Activated naive CD4-positive, alpha-beta T cell treated with anti-CD3 and anti-CD28 coated beads, Interleukin-2, amount 50 U/mL, for 16 hours (primary cell): ENCODE measurements at places on chromosomes 6 and 20.

DNA sequence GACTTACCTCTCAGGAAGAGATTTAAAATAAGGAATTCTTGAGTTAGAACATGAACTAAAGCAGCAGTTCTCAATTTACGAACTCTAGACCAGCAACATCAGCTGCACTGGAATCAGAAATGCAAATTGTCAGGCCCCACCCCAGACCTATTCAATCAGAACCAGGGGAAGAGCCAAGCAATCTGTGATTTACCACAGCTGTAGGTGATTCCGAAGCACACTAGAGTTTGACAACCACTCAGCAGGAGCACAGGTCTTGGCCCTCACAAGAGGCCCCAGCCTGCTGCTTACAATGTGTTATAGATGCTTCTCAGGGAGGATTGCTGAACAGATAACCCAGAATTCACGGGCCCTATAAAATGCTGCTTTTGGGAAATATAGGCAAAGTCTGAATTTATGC is 279.2 kb downstream of the PTPRK start:
- no peak for DNase-seq

DNA sequence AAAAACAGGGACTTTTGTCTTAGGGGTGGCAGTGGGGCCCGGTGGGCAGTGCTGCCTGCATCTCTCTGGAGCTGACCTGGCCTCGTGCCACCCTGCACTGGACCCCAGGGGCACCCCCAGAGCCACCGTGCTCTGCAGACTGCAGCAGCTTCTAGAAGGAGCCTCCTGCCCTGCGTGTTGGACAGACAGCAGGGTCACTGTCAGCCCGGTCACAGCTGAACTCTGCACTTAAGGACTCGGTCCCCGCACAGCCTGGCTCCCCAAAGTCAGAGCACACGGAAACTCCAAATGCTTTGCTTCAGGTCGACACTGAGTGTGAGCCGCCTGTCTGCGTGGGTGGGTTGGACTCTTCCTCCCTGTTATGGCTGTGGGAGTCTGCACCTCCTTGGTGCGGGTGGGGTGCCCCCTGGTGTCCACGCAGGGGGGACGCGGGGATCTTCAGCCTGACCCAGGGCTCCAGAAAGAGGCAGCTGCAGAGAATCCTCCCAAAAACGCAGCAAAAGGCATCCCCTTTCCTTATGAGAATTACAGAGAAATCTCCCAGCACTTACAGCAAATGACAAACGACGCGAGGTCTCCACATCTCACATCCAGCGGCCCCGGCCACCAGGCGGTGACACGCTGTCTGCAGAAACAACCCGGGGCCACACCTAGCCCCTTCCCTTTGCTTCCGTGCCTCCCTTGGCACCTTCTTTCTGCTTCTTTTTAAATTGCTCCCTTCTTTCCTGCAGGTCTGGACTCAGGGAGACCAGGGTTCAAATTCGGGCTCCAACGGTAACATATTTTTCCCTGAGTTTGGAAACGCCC is 36.3 kb upstream of the DACT2 start:
- DNase-seq, result no peak

GRCh38 chr20:52171025-52171424 is 20.6 kb downstream of the ZFP64 start:
- DNase-seq, result no peak

DNA sequence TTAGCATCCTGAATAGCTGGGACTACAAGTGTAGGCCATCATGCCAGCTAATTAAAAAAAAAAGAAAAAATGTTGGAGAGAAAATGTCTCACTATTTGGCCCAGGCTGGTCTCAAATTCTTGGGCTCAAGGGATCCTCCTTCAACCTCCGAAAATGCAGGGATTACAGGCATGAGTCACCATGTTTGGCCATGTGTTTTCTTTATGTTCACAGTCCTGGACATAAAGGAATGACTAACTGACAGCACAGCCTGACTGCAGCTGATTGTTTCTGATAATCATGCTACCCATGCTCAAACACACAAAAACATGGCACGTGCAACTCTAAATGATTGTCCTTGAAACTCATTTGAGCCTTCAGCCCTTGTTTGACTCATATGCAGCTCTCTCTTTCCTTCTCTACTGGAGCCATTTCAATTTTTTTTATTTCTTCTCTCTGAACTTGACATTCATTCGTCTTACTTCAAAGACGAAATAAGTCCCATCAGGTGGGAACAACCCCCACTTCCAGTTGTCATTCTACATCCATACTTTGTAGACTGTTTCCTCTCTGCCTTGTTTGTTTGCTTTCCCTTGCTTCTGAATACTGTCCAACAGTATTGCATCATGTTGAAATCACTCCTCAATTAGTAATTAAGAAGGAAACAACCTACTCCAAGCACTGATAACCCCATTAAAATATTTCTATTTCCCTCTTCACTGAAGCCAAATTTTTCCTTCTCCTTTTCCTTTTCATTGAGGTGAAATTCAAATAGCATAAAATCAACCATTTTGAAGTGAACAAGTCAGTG is 413.0 kb downstream of the BMP2 start:
- no peak for DNase-seq

- DNase-seq, result no peak
Measured at GRCh38 chr20:58097943-58098342, 130.5 kb downstream of the ANKRD60 start.

DNA sequence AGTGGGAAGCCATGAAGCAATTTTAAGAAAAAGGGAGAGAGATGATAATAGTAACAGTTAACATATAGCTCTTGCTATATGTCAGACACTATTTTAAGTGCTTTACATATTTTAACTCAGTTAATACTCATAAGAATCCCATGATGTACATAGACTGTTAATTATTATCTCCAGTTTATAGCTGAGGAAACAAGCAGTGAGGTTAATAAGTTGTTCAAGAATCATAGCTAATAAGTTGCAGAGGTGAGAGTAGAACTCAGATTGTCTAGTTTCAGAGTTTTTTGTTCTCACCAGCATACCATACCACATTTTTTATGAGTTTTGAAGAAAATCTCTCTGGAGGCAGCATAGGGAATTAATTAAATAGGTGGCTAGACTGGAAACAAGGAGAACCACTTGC is 144.6 kb upstream of the MMS22L start:
- no peak for DNase-seq

- DNase-seq, result no peak
Measured at GRCh38 chr6:52183131-52183713, 3.0 kb upstream of the IL17A start.

- DNase-seq, result no peak
Measured at GRCh38 chr6:57327311-57327710, 9.9 kb downstream of the PRIM2 start.

- DNase-seq, result no peak
Measured at GRCh38 chr6:161630674-161631073, 356.8 kb upstream of the AGPAT4 start.

GRCh38 chr6:14275493-14275851 is 157.9 kb downstream of the CD83 start:
- no peak for DNase-seq

DNA sequence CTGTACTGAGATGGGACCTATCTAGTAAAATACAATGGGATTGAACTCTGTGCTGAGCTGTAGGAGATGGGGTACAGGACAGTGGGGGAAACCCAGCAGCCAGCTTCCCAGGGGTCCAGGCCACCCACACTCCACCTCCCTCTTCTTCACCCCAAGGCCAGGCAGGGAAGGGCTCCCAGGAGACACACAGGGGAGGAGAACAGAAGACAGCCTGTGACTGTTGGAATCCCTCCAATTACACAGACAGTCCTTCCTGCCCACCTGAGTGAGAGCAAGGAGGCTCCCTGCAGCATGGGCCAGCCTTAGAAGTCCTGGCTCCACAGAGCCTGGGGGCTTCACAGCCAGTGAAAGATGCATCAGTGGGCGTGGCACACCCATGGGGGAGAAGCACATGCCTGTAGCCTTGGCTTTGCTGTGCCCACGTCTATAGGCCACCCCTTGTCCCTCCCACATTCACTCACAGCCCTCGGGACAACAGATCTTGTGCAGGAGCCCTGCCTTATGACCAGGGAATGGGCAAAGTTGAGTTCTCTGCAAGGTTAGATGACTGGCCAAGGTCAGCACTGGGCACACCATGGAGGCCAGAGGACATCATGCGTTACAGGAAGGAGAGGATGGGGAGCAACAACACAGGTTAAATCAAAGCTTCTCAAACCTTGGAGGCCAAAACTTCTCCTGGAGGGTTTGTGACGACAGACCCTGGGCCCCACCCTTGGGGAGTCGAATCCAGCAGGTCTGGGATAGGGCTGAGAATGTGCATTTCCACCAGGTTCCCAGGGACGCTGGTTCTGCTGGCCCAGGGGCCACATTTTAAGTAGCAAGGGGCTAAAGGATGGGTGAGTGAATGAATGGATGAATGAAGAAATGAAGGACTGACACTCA is 12.3 kb upstream of the CST7 start:
- DNase-seq, result no peak

- no peak for DNase-seq
Measured at GRCh38 chr6:145878591-145879295, 64.1 kb upstream of the FBXO30 start.

GRCh38 chr20:57837208-57838035 is 127.6 kb upstream of the PMEPA1 start:
- DNase-seq, result no peak

DNA sequence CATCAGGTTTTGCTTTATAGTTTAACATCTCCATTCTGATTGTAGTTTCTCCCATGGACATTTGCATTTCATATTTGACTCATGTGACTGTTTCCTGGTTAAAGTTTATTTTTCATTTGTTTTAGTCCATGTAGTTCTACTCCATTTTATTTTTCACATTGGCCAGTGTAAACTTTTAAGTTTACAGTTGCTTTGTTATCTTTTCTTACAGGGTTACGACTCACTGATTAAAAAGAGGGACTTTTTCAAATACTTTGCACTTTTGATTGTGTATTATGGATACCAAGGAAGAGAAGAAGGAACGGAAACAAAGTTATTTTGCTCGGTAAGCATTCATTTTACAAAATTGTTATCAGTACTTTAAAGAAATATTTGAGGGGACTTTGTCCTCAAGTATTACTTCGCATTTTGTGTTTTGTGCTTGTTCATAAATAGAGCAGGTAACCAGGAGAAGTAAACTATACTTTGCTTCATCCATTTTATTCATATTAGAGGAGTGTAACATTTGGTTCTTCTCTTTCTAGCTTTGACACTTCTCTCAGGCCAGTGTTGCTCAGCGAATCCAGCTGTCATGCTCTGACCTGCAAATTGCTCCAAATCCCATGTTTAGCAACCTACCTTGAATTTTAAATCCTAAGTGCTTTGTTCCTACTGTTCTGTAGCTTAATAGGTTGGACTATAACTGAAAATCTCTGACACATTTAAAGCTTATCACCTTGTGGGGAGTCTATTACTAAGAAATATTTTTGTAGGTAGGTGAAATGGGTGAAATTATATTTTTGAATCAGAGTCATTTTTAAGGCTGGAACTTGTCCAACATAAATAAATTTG is 24.5 kb downstream of the NCOA7 start:
- no peak for DNase-seq

- DNase-seq, result no peak
Measured at GRCh38 chr6:84728602-84729001, 35.8 kb downstream of the TBX18 start.

GRCh38 chr20:38434301-38434741 is 807 bp downstream of the SNHG17 start:
- DNase-seq, result peak; percentile 25

DNA sequence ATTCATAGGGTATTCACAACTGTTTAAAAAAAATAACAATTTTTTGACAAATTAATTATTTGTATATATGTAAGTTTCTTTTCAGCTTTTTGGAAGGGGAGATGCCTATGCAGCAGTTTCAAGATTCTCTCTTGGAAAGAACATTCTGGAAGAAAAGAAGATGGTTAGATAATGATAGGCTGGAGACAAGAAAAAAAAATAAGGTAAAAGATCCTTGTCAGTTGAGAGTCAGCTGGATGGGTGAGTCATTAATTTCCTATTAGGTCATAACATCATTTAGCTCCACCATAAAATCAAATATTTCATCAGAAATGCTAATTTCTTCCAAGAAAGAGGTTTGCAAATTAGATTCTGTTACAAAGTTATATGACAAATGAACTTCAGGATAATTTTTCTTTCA is 880.4 kb downstream of the EPHA7 start:
- DNase-seq, result no peak
